Amniotic epithelial cell (primary cell): ENCODE measurements at places on chromosomes 2 and 18.

GRCh38 chr2:162029287-162029901 is 44.6 kb downstream of the DPP4 start:
- DNase-seq: peak; percentile 45

GRCh38 chr2:214277880-214278279 is 133.0 kb upstream of the VWC2L start:
- no peak for DNase-seq

DNA sequence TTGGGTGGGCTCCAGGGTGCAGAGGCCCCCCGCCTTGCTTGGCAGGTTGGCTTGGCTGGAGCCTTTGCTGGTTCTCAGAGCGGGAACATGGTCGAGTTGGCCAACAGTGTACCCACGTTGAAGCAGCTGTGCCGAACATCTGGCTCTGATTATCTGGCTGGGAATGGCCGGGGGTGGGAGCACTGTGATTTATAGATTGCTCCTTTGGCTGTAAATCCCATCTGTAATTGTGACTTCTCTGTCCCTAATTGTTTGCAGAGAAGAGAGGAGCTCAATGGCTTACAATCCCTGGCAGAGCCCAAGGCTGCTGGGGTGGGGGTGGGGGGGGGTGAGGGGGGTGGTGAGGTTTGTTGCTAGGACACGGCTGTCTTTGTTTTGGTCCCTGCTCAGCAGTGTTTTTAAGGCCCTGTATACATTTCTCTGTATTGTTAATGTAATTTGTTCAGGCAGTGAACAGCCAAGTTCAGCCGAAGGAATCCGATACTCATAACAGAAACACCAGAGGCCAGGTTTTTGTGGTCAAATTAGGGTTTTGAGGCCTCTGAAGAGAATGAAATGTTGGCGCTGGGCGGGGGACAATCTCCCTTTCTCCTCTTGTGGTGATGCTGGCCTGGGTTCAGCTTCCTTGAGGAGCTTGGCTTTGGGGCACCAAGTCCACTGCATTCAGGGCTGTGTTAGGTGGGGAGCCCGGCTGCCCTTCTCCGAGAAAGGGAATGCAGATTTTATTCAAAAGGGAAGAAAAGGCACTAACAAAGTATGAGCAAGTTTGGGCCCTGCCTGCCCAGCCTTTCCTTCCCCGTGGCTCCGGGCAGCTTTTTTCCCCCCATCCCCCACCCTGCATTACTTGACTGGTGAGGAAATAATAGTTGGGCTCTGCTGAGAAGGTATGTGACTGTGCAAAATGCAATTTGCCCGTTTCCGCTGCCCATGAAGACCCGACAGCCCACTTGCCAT is 82.5 kb downstream of the TCF7L1 start:
- DNase-seq: peak; percentile 46

DNA sequence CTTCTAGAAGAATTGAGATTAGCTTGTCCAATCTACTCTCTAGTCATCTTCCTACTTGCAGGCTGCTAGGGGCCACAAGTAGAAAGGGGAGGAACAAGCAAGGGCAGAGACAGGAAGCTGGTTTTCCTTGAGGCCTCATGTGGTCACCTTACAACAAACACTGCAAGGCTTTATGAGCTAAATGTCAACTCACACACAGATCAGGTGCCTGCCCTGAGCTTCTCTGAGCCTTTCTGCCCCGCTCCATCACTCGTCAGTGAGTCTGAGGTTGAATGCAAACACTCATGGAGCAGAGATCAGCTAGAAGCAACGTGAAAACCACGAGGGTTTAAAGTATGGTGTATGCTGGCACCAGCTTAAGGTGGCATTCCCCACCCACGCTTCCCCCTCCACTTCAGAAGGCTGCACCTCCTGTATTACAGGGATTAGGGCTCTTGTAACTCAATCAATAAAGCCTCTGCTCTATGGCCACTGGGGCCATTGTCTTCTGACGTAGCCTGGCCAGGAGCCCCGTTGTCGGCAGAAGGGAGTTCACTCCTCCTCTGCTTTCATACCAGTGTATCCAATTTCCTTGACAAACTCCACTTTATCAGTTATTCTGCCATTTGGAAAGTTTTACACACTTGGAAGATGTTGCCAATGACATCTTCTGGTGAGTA is 5.4 kb upstream of the CRYGC start:
- DNase-seq: no peak

GRCh38 chr2:121185571-121186074 is 99.4 kb downstream of the TFCP2L1 start:
- no peak for DNase-seq

DNA sequence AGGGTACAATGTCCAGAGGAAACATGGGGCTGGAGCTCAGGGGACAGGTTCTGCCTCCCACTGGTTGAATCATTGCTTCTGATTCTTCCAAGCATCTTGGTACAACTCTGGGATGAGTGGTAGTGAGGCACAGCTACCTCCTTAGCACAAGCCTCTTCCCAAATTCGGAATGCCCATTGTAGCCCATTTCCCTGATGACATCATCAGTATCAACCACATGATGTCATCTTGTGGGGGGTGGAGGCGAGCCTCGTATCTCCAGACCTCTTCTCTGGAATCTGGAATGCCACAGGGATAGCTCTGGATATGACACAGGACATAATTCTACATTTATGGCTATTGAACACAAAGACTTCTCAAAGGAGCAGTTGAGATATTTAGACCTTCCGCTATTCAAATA is 715.2 kb downstream of the RNF144A start:
- DNase-seq: no peak

GRCh38 chr2:122009561-122009960 is 254.1 kb downstream of the TSN start:
- DNase-seq: no peak

GRCh38 chr2:132815516-132815915 is 145.5 kb upstream of the LYPD1 start:
- peak; percentile 71 for DNase-seq

DNA sequence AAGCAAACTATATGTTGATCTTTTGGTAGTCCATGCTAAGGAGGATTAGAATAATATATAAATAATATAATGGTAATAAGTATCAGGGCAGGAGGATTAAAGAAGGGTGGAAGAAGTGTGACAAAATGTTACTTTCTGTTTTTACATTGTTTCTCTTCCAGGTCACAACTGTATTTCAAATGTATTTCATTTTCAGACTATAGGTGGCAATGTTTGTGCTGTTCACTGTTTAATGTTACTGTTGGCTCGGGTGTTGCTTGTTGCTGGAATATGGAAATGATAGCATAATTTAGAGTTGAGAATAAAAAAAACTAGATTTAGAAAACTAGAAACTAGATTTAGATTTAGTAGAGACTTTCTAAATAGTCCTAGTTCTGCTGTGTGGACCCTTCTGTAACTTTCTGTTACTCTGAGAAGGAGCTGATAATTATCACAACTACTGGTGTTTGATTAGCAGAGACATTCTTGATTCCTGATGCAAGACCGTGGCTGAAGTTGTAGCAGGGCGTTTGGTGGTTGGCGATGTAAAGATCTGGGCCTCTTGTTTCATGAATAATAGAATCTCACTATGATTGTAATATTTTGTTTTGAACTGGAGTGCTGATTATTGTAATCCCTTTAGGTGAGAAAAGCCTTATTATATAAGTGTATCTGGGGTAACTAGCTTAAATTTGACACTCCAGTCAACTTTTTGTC is 7.9 kb downstream of the NEDD4L start:
- DNase-seq: no peak

DNA sequence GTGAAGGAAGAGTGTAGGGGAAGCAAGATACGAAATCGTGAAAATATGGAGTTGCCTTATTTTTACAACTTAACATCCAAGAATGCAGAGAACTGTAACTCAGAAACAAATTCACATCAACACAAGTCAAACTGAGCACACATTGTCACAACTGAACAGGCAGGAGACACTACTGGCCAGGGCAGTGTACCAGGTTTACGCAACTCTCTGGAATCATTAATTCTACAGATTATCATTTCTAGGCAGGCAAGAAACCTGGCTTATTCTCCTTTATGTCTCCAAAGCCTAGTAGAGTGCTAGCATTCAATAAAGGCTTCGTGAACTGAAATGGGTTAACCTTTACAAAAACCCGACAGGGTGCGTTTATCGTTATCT is 584 bp downstream of the COA5 start:
- peak; percentile 12 for DNase-seq

DNA sequence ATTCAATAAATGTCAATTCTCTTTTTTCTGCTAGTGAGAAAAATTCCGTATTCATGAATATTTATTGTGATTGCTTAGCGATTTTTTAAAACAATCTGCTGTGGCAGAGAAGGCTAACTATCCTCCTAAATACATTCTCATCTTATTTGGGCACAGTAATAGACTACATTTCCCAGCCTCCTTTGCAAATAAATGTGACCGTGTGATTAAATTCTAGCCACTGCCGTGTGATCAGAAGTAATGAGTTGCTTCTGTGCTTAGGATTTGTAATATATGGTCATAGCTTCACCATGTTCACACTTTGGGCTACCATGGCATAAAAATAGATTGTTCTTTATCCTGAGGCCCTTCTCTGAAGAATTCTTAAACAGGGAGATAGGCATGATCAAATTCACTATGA is 179.6 kb downstream of the FAM124B start:
- no peak for DNase-seq
